ENCODE measurements at places on chromosomes 4 and X.

DNA sequence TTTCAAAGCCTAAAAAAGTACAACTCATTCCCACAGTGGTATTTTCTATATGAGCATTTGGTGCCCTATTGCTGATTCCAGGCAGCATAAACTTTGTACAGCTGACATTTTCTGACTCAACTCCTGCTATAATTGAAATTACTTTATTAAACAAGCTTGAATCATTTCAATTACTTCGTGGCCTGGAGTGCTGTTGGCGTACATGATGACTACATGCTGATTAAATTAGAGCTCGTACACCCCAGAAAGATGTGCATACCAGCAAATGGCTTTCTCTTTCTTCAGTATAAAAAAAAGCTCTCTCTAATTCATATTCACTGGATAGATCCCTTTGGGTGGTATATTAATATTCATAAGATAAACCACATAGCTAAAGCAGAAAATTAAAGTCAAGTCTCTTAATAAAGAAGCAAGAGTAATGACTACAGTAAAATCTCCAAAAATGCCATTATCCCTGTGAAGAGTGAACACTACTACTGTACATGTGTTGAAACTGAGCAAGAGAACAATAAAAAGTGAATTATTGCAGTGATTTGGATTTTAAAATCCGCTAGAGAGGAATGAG lies 245.0 kb upstream of the IGFBP7 start:
- no peak for DNase-seq

DNA sequence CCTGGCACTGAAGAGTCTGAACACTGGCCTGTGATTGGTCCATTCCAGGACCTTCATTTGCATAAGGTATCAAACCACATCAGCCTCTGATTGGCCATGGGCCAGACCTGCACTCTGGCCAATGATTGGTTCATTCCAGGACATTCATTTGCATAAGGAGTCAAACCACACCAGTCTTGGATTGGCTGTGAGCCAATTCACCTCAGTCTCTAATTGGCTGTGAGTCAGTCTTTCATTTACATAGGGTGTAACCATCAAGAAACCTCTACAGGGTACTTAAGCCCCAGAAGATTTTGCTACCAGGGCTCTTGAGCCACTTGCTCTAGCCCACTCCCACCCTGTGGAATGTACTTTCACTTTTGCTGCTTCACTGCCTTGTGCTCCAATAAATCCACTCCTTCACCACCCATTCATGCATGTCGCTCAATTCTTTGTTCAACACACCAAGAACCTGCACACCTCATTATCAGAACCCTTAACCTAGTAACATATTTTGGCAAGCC lies 14.2 kb upstream of the HERC5 start:
- no peak for DNase-seq

DNA sequence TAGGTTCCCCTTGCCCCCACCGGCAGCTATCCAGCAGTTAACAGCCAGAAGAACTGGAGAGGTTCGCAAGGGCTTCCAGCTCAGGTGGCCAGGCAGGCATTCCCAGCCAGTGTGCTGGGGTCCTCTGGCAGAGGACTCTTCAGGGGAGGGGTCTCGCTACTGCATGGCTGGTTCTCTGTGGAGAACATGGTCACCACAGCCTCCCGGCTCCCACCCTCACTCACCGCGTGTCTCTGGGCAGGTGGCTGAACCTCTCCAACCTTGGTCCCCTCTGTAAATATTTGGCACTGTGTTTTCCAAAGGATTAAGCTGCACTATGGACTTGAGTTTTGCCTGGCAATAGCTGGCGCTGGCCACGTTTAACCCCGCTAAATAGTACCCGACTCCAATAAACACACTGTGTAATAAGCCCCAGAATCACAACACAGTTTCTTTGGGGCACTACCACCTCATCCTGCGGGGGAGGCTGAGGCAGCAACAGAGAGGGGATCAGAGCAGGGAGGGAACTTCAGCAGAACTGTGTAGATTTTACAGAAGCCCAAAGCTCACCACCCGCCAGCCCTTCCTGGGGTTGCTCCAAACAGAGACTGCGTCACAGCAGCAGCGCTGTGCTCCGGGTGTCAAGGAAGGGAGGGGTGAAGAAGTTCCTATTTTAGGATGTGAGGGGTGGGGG lies 15.2 kb downstream of the BCOR start:
- DNase-seq, result no peak

GRCh38 chr4:79177388-79177787 lies 148.5 kb downstream of the NAA11 start:
- no peak for DNase-seq

DNA sequence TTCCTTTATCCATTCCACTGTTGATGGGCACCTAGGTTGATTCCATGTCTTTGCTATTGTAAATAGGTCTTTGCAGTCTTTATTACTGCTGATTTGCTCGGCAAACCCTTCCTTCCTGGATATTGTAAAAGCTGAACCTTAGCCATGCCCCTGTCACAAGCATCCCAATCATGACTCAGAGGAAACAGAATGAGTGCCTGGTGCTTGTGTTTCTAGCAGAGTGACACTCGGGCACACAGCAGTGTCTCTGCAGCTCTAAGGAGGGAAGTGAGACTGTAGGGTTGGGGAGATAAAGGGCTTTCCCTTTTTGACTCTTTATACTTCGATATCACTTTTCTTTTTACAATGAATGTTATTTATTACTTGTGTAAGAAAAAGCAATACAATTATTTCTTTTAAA lies 83.3 kb downstream of the AKAP4 start:
- peak; percentile 65 for DNase-seq

DNA sequence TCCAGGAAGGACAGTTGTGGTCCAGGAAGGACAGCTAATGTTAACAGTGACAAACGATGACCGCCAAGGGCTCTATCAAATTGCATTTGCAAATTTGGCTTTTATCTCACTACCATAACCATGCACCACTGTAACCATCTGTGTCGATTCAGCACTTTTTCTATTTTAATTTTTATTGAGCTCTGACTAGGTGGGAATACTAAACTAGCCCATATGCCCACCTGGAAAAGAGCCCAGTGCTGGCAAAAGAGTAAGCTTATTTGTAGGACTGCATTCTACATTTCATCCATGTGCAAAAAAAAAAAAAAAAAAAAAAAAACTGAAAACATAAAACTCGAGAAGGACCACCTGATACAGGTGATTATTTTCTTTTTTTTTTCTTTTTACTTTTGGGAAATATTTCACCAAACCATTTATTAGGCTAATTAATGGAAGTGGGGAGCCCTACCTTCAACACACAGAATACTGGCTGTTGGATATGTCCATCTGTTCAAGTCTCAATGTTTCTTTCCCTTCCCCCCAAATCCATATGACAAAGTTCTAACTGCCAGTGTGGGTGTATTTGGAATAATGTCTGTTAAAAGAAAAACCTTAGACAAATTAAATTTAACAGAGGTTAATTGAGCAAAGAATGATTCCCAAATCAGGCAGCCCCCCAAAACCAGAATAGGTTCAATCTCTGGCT lies 99.5 kb upstream of the MXRA5 start:
- no peak for DNase-seq

DNA sequence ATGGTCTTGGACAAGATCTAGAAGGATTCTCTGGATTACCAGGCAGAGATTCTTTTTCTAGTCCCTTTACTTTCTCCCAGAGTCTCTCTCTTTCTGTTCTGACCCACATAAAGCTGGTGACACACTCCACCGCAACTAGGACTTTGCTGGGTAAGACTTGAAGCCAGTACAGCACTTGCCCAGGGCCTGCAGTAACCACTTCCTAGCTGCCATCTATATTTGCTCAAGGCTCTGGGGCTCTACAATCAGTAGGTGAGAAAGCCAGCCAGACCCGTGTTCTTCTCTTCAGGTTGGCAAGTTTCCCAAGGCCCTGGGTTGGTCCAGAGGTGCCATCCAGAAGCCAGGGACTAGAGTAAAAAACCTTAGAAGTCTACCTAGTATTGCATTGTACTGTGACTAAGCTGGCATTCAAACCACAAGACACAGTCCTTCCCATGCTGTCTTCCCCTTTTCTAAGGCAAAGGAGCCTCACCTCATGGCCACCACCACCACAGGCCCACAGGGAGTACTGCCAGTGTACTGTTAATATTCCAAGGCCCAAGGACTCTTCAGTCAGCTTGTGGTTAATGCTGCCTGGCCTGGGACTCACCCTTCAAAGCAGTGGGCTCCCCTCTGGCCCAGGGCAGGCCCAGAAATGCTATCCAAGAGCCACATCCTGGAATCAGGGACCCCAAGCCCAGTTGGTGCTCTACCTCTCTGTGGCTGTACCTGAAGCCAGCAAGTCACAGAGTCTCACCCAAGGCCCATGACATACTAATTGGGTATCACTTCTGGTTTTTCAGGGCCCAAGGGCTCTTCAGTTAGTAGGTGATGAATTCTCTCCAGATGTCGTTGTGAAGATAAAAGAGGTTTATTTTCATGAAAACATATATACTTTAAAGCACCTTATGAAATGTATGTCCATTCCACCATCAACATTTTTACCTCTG lies 54.7 kb downstream of the CD38 start:
- DNase-seq, result peak; percentile 51

- DNase-seq, result no peak
Observed at GRCh38 chr4:151990201-151990600, 229.4 kb upstream of the GATB start.

DNA sequence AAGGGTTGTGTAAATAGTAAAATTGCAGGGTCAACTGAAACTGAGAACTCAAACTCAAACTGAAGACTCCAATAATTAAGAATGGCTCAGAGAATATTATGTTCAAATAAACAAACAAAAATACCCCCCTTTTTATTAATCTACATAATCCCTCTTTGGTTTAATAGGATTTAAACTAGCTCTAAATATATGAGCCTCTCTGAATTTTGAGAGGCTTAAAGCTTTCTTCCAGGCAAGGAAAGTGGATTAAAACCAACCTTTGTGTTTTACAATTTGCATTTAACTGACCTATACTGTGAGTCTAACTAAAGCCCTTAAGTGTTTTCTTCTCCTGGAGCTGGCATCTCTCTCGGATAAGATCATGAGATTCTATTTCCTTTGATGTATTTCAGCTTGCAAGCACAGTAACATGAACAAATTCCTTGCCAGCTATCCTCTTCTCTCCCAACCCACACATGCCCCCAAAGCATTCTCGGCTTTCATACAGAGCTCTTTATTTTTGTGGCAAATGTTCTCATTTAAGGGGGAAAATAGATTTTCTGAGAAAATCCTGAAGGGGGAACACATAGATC lies 1310.8 kb upstream of the AGA start:
- DNase-seq, result no peak

GRCh38 chr4:68463796-68464195 lies 16.5 kb downstream of the TMPRSS11E start:
- no peak for DNase-seq

DNA sequence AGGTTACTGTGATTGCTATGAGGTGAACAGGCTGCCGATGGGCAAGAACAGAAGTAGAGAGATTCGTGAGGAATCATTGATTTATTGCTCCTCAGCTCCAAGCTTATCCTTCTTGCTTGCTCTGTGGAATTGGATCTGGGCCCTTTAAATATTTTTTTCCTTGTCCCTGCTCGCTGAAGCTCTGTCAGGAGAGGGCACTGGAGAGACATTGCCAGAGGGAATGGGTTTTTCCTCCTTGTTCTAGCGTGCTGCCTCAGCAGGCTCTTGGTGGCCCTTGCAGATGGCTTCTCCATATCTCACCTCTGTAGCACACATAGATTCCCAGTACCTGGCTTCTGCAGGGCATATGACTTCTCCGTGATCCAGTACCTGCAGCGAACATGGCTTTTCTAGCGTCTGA lies 67.4 kb downstream of the CNGA2 start:
- DNase-seq, result no peak

GRCh38 chr4:156247470-156247869 lies 293.8 kb upstream of the CTSO start:
- no peak for DNase-seq

DNA sequence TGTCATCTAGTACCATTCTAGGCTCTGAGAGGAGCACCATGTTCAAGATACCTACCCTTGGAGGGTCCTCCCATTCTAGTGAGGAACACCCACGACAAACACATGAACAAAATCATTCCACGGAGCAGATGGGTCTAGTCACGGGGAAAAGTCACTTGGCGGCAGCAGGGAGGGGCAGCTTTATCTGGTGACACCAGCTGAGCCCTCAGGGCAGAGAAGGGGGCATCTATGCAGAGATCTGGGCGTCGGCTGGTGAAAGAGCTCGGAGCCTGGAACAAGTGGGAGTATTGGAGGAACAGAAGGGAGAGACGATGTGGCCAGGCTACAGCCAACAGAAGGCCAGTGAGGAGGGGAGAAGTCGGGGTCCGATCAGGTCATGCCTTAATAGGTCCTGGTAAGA lies 11.9 kb upstream of the PDHA1 start:
- no peak for DNase-seq

GRCh38 chrX:50579955-50580354 lies 109.3 kb upstream of the DGKK start:
- peak; percentile 47 for DNase-seq

- no peak for DNase-seq
Observed at GRCh38 chr4:131450572-131451209, 1698.4 kb upstream of the PCDH10 start.

DNA sequence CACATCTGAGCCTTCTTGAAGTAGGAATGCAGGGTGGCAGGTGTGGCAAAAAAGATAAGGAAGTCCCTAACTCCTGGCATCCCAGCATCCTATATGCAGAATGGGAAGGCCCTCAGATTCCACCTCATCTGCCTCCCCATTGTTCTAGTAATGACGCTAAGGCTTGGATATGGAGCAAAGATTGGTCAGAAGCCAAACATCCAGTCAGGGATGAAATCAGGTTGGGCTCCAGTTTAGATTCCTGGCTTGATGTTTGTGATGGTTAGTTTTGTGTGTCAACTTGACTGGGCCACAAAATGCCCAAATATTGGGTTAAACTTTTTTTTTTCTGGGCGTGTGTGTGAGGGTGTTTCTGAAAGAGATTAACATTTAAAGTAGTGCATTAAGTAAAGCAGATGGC lies 39.6 kb upstream of the MAGEA4 start:
- no peak for DNase-seq

DNA sequence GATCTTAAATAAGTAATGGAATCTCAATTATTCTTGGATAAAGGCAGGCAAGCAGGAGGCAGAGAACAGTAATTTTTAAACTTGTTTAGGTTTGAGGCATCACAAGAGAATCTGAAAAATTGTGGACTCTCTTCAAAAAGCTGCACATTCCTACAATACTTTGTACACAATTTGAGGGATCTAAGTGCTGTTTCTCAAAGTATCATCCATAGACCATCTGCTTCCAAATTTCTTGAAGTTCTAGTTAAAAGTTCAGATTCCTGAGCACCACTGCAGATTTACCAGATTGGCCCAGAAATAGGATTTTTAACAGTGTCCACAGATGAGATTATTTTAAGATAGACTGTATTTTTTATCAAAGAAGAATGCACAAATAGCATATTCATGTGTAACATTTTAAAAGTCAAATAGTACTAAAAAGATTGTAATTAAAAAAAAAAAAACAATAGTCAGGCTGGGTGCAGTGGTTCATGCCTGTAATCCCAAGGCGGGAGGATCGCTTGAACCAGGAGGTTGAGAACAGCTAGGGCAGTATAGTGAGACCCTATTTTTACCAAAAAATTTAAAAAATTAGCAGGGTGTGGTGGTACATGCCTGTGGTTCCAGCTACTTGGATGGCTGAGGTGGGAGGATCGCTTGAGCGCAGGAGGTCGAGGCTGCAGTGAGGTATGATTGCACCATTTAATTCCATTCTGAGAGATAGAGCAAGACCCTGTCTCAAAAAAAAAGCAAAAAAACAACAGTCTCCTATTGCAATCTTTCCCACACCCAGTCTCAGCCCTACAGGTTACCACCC lies 14.2 kb upstream of the FNIP2 start:
- no peak for DNase-seq

- DNase-seq, result no peak
Observed at GRCh38 chrX:32744921-32745320, 466.4 kb downstream of the DMD start.

- no peak for DNase-seq
Observed at GRCh38 chr4:182576601-182577289, 333.5 kb downstream of the TENM3 start.

- DNase-seq, result no peak
Observed at GRCh38 chr4:39786838-39787237, 88.9 kb downstream of the UBE2K start.
